ENCODE measurements at places on chromosomes 6 and 20.

GRCh38 chr6:139941826-139942225 is 567.4 kb upstream of the CITED2 start:
- no peak for DNase-seq

- DNase-seq, result no peak
These were observed 24.8 kb downstream of the NFYA start for GRCh38 chr6:41097467-41098090.

DNA sequence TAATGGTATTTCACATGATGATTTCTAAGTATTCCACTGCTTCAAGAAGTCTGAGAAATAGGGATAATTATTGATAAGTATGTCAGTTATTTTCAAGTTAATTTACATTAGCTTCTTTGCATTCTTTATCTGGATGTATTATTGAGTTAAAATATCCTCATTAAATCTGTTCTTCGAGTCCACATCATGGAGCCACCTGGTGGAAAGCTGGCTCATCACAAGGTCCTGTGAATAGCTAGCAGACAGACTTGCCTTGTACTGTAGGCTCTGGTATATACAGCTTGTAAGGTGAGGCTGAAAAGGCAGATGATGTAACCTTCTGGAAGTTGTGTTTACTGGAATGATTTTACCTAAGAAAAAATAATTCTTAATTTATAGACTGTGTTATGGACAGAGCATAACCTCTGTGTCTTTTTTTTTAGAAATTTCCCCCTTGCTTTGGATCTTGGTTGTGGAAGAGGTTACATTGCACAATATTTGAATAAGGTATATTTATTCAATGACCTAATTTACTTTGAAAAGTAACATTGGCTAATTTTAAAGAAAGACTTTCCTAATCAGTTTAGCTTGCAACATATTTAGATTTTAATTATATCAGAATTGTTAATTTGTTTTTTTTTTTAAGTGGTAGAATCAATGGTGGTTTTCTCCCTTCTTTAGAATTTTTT is 3.5 kb downstream of the NDUFAF5 start:
- DNase-seq, result no peak

DNA sequence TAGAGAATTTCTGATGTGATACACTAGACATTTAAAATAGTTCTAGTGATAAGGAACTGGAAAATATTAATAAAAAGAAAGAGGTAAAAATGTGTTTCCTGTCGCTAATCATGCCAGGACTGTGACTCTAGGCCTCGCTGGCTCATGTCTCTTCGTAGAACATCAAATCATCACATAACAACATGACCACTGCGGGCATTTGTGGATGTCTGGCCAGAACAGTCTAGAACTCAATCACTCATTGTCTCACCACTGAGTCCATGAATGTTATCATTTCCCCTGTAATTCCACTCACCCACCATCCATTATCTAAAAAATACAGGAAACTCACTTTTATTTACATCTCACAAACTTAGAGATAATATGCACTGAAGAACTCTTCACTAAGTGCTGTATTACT is 3.4 kb downstream of the HMGN3 start:
- no peak for DNase-seq
